Activated CD4-positive, alpha-beta T cell treated with anti-CD3 and anti-CD28 coated beads for 48 hours (primary cell): ENCODE measurements at places on chromosomes 6 and 20.

GRCh38 chr6:12974551-12974950 lies 258.0 kb downstream of the PHACTR1 start:
- no peak for DNase-seq

GRCh38 chr20:49965781-49966305 lies 16.9 kb upstream of the SNAI1 start:
- DNase-seq: no peak

DNA sequence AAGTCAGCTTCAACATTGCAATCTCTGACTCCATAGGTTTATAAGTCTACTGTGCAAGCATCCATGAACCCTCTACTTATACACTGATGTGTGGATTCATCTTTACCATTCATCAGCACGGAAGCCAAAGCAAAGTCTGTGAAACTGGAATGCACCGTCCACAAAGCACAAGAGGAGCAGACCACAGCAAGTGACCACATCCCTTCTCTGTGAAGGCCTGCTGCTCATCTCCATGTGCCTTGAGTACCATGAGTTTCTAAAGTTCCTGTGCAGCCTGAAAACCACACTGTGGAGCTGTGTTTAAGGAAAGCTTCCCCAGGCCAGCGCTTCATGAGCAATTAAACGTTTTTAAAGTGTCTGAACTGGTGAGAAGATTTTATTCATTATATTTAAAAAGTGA lies 20.0 kb downstream of the GABRR1 start:
- no peak for DNase-seq

GRCh38 chr6:87544474-87544735 lies 45.4 kb downstream of the RARS2 start:
- DNase-seq: no peak

DNA sequence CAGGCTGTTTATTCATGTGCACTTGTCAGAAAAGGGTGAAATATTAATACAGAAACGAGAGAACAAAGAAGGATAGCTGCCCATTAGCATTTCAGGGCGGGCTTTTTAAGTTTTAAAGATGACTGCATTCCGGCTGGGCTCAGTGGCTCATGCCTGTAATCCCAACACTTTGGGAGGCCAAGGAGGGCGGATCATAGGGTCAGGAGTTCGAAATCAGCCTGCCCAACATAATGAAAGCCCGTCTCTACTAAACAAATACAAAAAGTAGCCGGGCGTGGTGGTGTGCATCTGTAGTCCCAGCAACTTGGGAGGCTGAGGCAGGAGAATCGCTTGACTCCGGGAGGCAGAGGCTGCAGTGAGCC lies 130.5 kb downstream of the HFE start:
- DNase-seq: peak; percentile 41

DNA sequence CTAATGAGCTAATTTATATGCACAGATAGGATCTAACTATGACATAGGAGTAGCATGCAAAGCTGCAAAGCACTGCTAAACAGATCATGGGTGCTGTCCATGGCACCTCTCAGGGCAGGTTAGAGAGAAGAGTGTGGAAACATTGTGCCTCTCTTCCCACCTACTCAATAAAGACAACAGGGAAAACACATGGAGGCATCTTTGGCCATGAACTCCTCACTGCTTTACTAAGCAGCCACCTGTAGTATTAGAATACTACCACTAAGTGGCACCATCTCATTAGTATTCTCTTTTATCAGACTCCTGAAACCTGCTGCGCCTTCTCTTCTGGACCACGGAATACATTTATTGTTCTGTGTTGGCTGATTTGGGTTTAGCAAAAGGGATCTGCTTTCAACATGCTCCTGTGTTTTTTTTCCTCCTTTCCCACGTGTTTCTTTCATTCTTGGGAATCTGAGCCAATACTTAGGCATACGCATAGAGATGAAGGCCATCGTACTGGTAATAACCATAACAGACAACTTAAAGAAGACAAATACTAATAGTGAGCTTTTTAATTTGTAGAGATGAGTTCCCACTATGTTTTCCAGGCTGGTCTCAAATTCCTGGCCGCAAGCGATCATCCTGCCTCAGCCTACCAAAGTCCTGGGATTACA lies 9.4 kb upstream of the HDDC2 start:
- no peak for DNase-seq

GRCh38 chr6:34295721-34296120 lies 46.9 kb upstream of the SMIM29 start:
- DNase-seq: no peak

- no peak for DNase-seq
These were observed 92.9 kb upstream of the SHLD1 start for GRCh38 chr20:5657190-5657875.

- peak; percentile 23 for DNase-seq
These were observed 37.4 kb downstream of the HIVEP2 start for GRCh38 chr6:142907544-142907943.

GRCh38 chr20:12598894-12599293 lies 409.9 kb upstream of the SPTLC3 start:
- DNase-seq: no peak

DNA sequence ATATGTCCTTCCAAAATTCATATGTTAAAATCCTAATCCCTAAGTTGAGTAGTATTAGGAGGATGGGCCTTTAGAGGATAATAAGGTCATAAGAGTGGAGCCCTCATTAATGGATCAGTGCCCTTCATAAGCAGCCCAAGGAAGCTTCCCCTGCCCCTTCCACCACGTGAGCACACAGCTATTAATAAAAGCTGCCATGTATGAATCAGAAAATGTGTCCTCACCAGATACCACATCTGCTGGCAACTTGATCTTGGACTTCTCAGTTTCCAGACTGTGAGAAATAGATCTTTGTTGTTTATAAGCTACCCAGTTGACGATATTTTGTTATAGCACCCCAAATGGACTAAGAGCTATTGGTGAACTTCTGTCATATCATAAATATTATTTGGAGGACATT lies 207.7 kb upstream of the HDDC2 start:
- DNase-seq: no peak

DNA sequence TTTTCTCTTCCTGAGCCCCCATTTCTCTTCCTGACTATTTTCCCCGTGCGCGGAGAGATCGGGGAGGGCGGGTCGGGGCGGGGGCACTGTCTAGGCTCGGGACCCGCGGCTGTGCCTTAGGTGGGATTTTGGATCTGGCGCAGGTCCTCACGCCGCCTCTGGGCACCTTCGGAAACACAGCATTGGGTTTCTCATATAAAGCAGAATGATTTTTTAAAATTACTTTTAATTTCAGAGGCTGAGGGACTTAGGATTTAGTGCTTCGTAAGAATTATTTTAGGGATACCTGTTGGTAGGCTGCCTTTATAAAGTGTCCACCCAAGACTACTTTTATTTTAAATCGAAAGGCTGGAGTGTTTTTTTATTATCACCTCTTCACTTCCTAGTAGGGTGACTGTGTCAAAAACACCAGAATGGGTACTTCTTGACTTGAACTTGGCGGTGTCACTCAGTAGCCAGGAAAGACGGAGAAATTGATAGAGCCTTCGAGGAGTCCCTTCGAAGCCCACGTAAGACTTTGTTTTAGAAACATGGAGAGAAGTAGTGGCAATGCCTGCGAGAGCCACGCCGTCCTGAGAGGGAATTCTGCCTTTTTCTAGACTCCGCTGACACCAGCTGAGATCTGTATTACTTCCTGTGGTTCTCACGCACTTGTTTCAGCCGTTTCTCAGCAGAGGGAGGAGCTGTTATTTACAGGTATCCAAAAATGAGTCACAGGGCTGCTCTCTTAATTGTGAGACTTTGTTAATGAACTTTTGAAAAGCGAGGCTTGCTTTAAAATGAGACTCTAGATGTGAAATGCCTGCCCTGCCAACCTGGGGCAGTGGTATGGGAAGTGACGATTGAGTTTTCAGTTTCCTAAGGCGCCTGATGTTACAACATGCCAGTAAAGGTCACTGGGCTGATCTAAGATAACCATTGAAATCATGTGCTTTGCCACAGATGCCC lies 667 bp downstream of the STX11 start:
- peak; percentile 64 for DNase-seq

DNA sequence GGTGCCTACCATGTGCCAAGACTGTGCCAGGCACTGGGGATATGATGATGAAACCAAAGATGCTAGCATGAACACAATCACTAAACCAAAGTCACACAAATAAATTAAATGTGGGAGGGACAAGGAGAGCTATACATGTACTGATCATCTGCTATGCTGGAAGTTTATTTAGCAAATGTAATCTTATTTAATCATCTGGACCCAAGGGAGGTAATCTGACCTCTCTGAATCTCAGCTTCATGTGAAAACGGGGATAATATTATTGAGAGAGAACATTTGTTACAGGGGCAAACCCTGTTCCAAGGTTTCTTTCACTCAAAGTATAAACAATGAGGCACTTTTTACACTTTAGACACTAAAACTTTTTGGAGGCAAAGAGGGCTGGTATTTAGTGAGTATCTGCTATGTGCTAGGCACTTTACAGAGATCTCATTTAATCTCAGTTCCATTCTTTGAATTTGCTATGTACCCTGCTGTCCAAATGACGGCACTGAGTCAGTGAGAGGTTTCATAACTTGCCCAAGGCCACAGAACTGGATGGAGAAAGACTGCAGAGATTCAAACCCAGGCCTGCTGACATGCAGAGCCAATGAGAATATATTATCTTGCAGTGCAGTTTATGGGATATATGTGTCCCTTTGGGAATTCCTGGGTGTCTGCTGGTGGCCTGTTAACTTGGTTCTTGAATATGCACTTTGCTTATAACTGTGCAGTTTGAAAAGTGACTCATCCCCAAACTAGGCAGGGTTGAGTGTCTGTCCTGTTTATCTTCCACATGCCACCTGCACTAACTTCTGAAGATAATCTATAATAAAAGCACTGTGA lies 3.3 kb upstream of the ASXL1 start:
- DNase-seq: peak; percentile 24

- DNase-seq: no peak
These were observed 12.0 kb downstream of the LRP11 start for GRCh38 chr6:149852180-149852579.

- no peak for DNase-seq
These were observed 51.4 kb downstream of the TASP1 start for GRCh38 chr20:13587370-13587769.

GRCh38 chr6:4359108-4359730 lies 223.8 kb upstream of the ECI2 start:
- no peak for DNase-seq

- DNase-seq: no peak
These were observed 19.3 kb downstream of the UST start for GRCh38 chr6:148765898-148766808.

GRCh38 chr20:47317127-47317895 lies 39.2 kb downstream of the ZMYND8 start:
- peak; percentile 73 for DNase-seq

GRCh38 chr6:146650799-146651481 lies 52.2 kb downstream of the ADGB start:
- no peak for DNase-seq

- no peak for DNase-seq
These were observed 576.4 kb downstream of the LMBRD1 start for GRCh38 chr6:69220375-69220774.

DNA sequence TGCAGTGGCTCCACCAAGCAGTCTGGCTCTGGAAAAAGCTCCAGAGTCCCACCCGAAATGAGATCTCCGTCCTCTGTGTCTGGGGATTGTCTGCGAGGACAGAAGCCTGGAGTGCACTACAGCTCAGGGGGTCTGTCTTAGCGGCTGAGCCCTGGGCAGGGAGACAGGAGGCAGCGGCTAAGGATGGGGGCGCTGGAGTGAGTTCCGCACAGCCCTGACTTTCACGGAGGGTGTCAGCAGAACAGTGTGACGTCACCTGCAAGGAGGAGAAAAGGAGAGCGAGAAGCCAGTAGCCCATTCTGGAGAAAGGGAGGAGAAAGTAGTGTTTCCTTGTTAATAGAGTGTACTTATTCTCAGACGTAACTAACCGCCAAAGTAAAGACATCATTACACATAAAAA lies 97.6 kb downstream of the FAM50B start:
- no peak for DNase-seq

- DNase-seq: no peak
These were observed 135.1 kb downstream of the ZFP64 start for GRCh38 chr20:52056203-52057062.

GRCh38 chr20:43744966-43745730 lies 18.3 kb upstream of the GTSF1L start:
- no peak for DNase-seq

DNA sequence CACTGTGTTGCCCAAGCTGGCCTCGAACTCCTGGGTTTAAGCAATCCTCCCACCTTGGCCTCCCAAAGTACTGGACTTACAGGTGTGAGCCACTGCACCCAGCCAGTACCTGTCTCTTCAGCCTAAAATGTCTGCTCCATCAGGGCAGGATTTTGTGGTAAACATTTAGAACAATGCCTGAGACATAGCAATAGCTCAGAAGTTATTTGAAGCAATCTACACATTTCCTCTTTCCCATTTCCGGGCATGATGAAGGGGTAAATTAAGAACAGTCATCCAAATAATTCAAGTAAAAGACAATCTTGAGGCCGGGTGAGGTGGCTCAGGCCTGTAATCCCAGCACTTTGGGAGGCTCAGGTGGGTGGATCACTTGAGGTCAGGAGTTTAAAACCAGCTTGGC lies 69.0 kb upstream of the ZNF217 start:
- DNase-seq: no peak
